Adipocyte (in vitro differentiated cells): ENCODE measurements at places on chromosomes 6 and 20.

DNA sequence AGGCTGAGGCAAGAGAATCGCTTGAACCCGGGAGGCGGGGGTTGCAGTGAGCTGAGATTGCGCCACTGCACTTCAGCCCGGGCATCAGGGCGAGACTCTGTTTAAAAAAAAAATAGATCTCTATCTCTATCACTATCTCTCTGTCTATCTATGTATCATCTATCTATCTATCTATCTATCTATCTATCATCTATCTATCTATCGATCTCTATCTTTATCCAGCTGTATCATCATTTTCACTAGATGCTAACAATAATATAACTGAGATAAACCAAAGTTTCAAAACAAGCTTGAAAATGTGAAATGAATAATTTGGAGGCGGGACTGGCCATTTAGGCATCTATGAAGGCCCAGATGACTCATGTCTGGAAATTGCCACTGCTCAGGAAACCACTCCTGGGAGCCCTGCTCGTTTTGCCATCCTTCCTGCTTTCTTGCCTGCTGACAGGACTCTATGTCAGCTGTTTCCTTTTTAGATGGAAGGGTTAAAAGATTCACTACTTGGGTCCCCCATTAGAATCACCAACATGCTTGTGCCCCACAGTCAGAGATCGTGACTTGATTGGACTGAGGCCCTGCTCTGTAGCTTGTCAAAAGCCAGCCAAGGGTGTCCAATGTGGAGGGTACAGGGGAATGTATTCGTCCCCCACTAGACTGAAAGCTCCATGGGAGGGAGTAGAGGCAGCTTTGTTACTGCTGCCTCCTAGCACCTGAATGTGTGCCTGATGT, 61.7 kb downstream of the UTRN start:
- DNase-seq = peak; percentile 67

GRCh38 chr6:118903138-118903537, 9.2 kb downstream of the ASF1A start:
- DNase-seq = peak; percentile 12

DNA sequence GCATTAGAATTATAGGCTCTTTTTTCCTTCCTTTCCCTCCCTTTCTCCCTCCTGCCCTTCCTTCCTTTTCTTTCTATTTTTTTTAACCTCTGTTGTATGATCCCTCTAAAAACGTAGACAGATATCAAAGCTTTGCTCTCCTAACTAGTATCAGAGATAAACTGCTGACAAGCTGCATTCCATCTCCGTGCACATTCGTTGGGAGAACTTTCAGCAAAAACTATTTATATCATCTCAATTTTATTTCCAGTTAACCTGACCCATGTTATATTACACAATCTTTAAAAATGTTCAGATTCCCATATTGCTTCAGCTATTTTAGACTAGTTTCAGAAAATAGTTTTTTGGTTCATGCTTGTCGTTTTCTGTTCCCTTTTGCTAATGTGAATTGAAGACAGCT, 47.3 kb downstream of the RNF217 start:
- DNase-seq = peak; percentile 70

- no peak for DNase-seq
Observed at GRCh38 chr6:18427296-18427695, 40.1 kb downstream of the RNF144B start.

- no peak for DNase-seq
Observed at GRCh38 chr20:15814360-15814759, 758.9 kb downstream of the KIF16B start.

DNA sequence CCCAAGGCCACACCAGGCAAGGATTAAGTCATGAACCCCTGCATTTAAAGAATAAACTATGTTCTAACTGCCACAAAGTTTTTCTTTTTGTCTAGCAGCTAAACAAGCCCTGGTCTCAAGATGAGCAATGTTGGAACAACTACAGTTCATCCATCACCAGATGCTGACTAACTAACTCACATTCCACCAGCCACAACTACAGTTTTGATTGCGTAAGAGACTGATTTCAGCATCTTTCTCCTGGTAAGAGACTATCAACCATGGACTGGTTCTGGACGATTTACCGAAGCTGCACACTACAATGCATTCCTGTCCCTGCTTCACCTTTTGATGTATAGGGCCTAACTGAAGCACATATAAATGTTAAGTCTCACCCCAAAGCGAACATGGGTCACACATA, 43.0 kb downstream of the F13A1 start:
- peak; percentile 0 for DNase-seq

- peak; percentile 71 for DNase-seq
Observed at GRCh38 chr20:46056970-46057855, 28.2 kb downstream of the SLC12A5 start.

DNA sequence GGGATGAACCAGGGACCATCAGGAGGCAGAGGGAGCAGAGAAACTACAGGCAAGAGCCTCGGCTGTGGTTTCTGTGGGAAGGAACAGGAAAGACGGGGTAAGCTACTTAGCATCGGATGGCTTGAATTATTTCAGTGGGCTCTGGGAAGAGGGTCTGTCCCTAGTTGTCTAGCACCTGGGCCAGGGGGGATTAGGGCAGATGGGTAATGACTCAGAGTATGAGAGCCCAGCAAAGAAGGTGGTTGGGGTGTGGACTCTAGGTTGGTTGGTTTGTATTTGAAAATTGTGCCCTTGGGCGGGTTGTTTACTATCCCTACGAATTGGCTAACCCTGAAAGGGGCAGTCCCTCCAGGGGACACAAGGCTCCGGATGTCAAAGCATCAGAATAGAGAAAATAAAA, 148.5 kb upstream of the TAB2 start:
- DNase-seq = no peak

DNA sequence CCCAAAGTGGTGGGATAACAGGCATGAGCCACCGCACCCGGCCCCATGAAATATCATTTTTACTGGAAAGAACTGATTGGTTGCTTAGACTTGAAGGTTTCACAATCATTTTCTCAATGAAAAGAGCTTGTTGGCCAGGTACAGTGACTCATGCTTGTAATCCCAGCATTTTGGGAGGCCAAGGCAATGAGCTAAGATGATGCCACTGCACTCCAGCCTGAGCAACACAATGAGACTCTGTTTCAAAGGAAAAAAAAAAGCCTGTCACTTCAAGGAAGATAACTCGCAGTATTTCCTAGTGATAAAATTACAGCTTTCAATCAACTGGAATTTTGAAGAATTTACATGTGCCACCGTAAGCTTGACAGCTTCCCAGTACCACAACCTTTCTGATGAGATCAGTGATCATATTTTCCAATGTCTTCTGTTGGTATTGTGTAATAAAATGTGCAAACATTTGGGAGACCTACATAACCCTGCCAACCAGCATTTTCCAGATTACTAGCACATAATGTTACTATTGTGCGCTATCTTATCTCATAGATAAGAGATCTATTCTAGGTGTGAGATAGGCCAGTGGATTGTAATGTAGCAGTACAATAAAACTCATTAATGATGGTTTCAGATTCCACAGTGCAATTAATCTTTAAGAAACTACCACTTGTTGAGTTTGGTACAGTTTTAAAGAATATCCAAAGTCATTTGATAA, 7.2 kb downstream of the PNLDC1 start:
- DNase-seq = no peak

GRCh38 chr20:14775778-14776177, 438.4 kb upstream of the FLRT3 start:
- DNase-seq = peak; percentile 91

GRCh38 chr6:156538875-156539660, 238.1 kb upstream of the ARID1B start:
- DNase-seq = no peak

DNA sequence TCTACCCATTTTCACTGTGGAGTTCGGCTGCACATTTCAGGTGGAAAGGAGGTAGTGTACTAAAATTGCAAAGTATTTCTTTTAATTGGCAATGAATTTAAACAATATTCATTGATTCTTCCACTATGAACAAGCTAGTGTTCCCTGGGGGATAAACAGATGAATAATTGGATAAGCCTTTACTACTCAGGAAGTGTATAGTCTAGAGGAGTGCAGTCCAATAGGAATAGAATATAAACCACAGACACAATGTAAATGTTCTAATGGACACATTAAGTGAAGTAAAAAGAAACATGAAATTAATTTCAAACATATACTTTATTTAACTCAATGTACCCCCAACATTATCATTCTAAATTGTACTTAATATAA, 28.7 kb downstream of the SGK1 start:
- peak; percentile 34 for DNase-seq

GRCh38 chr6:25124216-25124715, 154.9 kb upstream of the CARMIL1 start:
- DNase-seq = peak; percentile 66

- no peak for DNase-seq
Observed at GRCh38 chr6:82987951-82988350, 77.7 kb downstream of the UBE3D start.

DNA sequence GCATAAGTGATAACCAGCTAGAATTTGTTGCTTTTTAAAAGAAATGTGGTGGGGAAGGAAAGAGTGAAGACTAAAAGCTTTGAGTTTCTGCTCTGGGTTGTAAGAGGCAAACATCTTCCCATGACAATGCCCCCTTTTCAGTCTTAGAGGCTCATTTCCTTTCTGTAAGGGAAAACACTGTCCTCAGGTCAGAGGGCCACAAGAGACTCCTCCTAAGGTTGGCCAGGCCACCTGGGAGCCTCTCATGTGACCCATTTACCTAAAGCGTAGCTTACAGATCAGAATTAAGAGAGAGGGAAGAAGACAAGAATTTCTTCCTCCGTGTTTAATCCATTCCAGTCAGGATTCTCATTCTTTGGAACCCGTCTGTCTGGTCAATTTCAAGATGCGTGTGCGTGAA, 220.4 kb upstream of the HEY2 start:
- DNase-seq = no peak

DNA sequence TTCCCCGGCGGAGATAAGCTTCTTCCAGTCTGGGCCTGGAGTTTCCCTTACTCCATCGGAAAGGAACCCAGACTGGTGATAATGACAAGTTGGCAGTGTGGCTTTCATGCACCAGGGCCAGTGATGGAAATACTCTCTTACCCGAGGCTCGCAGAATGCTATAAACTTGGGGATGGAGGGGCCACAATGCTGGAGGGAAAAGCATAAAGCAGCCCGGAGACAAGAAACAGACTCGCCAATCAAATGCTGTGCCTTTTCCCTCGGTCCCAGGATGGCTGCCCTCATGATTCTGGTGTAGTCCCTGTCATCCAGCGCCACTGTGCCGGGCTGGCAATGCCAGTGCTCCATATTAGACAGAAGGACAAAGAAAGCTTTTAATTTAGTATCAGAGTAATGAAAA, 325.6 kb downstream of the THBS2 start:
- DNase-seq = no peak

GRCh38 chr6:99836471-99836870, 157.6 kb downstream of the MCHR2 start:
- DNase-seq = no peak

- DNase-seq = no peak
Observed at GRCh38 chr20:60976913-60977312, 275.1 kb upstream of the CDH4 start.

GRCh38 chr6:47353871-47354270, 44.2 kb upstream of the TNFRSF21 start:
- peak; percentile 2 for DNase-seq

GRCh38 chr6:119325559-119326265, 23.8 kb downstream of the MAN1A1 start:
- DNase-seq = no peak

- DNase-seq = no peak
Observed at GRCh38 chr20:20134941-20135575, 82.7 kb downstream of the CFAP61 start.

DNA sequence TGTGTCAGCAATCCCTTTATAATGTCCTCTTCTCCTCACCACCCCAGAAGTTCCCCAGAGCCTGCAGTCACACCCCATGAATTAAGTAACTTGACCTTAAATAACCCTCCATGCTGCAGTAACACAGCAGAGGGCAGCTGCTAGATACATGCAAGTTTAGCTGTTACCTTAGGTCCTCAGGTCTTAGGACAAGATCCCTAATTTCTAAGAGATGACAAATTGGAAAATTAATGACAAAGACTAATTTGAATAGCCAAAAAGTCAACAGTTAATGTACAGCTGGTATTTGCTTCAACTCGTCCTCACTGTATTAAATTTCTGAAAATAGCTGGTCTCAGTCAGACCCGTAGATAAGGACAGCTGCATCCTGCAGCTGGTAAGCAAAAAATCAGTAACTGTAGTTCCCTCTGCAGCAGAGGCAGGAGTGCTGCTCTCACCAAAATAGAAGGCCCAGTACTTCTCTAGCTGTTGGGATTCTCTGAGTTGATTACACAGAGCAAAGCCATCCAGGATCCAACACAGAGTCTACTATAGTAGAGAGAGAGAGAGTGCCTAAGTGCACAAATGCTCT, 62.4 kb downstream of the TNFRSF21 start:
- no peak for DNase-seq

DNA sequence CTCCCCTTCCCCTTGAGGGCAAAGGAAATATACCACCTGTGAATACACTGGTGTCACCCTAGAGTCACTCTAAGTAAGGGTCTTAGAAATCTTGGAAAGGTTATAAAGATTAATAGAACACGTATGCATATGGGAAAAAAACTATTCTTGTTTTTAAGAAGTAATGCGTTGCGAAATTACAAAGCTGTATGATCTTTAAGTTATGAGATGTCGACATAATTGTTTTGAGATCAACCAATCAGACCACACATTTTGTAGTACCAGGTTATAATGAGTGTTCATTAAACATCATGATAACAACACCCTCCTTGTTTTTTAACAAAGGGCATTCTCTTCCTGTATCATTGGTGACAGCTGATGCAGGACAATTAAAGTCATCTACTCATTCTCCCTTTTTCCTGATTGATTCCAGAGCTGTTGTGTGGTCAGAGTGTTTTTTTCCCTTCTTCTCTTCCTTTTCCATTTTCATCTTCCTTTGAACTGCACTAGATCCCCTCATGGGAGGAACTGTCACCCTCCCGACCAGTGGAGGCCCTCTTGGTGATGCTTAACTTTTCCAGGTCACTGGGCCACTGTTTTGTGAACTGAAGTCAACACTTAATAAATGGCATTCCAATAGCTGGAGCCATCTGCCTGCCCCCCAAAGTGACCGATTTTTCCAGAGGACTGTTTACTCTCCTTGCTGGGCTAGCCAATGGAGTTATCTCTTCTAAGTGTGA, 37.0 kb downstream of the PRDM1 start:
- peak; percentile 15 for DNase-seq

DNA sequence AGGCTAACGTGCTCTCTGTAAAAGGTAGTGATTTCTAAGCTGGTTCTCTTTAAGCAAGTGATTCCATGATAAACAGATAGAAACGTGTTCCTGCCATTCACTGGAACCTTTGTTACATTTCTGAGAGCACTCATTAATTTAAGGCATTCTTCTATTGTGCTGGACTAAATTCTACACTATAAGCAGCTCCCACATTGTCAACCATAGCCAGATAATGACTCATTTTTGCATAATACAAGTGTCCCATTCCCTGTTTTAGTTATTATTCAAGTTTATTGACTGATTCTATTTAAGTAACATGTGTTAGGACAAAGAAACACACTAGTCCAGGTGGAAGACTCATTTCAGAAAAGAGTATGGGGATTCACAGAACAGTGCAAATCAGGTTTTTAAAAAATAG, 13.5 kb upstream of the XRN2 start:
- DNase-seq = no peak

- DNase-seq = no peak
Observed at GRCh38 chr6:93317592-93317991, 101.8 kb downstream of the EPHA7 start.
